ENCODE measurements at places on chromosomes 11 and 22.

GRCh38 chr11:121449123-121449522 is 3.0 kb upstream of the SORL1 start:
- DNase-seq = no peak

GRCh38 chr11:12693479-12694182 is 19.4 kb downstream of the TEAD1 start:
- DNase-seq = peak; percentile 86

DNA sequence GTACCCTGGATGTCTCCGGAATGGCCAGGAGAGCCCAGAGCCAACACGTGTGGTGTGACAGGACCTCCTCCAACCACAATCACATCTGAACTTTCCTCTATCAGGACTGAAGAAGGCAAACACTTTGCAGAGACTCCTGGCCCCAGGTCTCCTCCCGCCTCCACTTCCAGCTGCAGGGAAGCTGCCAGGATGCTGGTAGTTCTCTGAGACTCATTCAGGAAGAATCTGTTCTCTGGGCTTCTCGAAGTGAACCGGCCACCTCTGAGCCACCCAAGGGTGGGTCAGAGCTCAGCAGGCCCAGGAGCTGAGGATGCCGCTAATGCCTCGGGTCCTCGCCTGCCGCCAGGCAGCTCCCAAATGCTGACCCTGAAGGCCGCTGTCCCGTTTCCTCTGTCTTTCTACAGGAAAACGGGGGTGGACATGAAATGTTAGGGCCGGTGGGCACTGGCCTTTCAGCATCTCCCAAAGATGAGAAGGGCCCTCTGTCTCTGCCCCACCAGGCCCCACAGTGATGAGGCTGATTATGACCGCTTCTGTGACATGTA is 789.9 kb downstream of the BRD1 start:
- no peak for DNase-seq

- peak; percentile 39 for DNase-seq
These were observed 25.8 kb upstream of the DAGLA start for GRCh38 chr11:61654397-61654829.

DNA sequence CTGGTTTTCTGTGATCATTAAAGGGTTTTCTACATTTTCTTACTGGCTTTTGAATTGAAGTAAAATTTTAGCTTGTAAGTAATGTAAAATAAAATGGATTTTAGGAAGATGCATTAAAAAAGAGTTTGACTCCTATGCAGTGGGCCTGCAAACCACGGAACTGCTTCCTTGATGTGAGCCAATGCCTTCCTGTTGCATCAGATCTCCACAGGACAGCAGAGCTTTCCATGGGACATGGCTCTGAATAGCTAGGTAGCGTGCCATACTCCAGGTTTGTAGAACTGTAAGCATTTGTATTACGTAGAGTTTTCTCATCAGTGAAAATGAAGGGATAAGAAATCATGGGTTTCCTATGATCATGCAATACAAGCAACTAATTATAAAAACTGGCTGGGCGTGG is 133.4 kb downstream of the SWAP70 start:
- no peak for DNase-seq

- DNase-seq = no peak
These were observed 6.0 kb downstream of the SPTBN2 start for GRCh38 chr11:66722745-66723651.

- peak; percentile 8 for DNase-seq
These were observed 33.2 kb downstream of the OTOG start for GRCh38 chr11:17580271-17580670.
